ENCODE measurements at places on chromosomes 11 and 22. TPM values are rescaled to one million over a fixed set of nuclear protein-coding genes. Genes with fewer than 3 reads are reported as not detected.

The ADM gene
- total RNA-seq: 130 TPM

The SRRD gene
- 11.0 TPM for total RNA-seq

The MYO7A gene
- total RNA-seq: 9.1 TPM

The WT1 gene
- total RNA-seq: 32.7 TPM

The LIF gene
- total RNA-seq: 0.49 TPM

The CCDC81 gene
- total RNA-seq: not detected

The TRIM68 gene
- total RNA-seq: 9.6 TPM

The ZNF74 gene
- total RNA-seq: 11.0 TPM

The DGCR6L gene
- total RNA-seq: 39.8 TPM

GRCh38 chr22:47286590-47286989 is 524.1 kb downstream of the TBC1D22A start:
- H3K4me3 ChIP-seq: no peak overlapping the region
- no peaks in the 10 kb centered on the region for H3K36me3 ChIP-seq
- H3K27me3 ChIP-seq: no peaks in the 10 kb centered on the region

GRCh38 chr22:19884161-19884953 is 29.7 kb upstream of the GNB1L start:
- H3K4me3 ChIP-seq: no peak overlapping the region
- no peak for DNase-seq
- H3K36me3 ChIP-seq: no peaks in the 10 kb centered on the region
- H3K4me1 ChIP-seq: peaks cover 39% of the 10 kb centered on the region
- H3K27ac ChIP-seq: no peak overlapping the region
- no peaks in the 10 kb centered on the region for H3K27me3 ChIP-seq

GRCh38 chr11:36501236-36501635 is 8.8 kb downstream of the TRAF6 start:
- H3K27ac ChIP-seq: no peak overlapping the region
- peaks cover 45% of the 10 kb centered on the region for H3K4me1 ChIP-seq

DNA sequence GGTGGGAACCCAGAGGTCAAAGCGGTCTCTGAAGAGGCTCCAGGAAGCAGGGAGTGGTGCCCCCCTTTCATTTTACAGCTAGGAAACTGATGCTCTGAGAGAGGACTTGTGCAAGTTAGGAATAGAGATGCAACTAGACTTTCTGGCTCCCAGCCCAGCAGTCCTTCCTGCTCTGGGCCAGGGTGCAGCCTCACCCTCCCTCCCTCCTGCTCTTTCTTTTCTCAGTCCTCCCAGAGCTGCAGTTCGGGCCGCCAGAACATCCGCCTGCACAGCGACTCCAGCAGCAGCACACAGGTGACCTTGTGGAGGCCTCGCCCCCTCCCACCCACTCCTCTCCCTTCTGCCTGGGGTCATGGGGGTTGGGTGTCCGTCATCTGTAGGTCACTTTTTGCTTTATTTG is 51.5 kb downstream of the LHFPL7 start:
- no peaks in the 10 kb centered on the region for H3K27me3 ChIP-seq
- H3K36me3 ChIP-seq: peaks cover 5% of the 10 kb centered on the region
- H3K4me3 ChIP-seq: no peak overlapping the region

GRCh38 chr22:30542811-30543188 is 3.7 kb downstream of the SEC14L6 start:
- no peaks in the 10 kb centered on the region for H3K36me3 ChIP-seq
- peaks cover 15% of the 10 kb centered on the region for H3K4me1 ChIP-seq
- H3K27ac ChIP-seq: no peak overlapping the region
- H3K27me3 ChIP-seq: peaks cover 7% of the 10 kb centered on the region
- DNase-seq: no peak

DNA sequence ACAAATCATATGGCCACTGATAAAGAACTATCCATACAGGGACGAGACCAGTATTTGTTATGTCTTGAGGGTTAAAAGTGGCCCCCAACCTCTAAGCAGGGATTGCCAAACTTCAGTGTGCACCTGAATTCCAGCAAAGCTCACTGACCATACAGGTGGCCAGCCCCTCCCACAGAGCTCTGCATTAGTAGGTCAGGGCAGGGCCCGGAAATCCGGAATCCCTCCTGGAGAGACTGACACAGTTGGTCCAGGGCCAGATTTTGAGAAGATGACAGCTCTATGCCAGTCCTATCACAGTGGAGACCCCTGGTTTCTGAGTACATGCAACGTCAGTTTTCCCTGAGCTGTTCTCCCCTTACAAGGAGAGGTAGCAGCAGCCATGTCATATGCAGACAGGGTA is 20.8 kb downstream of the VPS37C start:
- no peak overlapping the region for H3K27ac ChIP-seq
- no peaks in the 10 kb centered on the region for H3K27me3 ChIP-seq
- H3K36me3 ChIP-seq: no peaks in the 10 kb centered on the region
- peaks cover 30% of the 10 kb centered on the region for H3K4me1 ChIP-seq
- H3K4me3 ChIP-seq: no peak overlapping the region
- no peak for DNase-seq

DNA sequence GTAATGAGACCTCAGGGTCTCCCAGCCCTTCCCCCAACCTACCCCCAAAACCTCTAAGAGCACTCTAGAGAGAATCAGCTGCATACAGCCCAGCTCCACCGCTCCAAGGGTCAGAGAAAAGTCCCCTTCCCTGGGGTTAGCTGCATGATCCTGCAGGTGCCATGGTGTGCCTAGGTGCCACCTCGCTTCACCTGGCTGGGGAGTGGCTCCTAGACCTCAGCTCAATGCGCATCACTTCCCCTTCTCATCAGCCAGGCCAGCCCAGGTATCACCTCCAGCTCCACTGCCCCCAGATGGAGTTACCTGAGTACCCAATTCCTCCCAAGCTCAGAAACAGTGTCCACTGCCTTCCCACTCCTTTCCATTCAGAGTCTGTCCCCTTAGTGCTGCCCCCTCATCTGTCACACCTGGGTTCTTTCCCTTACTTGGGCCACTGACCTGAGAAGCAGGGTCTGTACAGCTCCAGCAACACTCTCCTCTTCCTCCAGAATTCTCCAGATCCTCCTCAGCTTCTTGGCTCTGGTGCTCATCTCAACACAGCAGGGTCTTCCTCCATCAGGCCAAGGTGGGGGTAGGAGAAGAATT is 1.3 kb downstream of the STARD10 start:
- peak overlapping the region; percentile 92 for H3K27ac ChIP-seq

DNA sequence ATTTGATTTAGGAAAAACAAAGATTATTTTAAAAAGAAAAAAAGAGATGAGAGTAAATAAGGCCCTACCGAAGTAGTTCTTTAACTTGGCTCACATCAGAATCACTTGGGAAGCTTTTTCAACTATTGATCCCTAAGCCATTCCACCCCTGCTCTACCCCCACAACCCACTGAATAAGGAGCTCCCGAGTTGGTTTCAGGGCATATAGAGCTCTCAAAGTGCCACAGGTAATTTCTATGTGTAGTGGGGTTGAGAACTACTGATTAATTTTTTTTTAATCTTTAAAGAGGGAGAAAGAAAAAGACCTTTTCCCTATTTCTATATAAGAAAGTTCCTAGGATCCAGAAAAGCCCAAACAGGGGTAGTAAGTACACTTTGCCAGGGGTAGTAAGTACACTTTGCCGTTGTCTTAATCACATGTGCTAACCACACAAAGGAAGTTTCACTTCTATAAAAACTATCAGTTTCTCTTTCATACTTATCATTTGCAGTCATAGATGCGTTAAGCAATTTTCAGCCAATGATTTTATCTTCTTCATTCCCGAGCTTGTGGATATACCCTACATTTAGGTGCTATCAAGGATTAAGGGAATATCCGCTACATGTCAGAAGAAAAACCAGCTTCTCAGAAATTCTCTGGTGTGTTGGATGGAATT is 108.4 kb upstream of the ZC3H12C start:
- no peak overlapping the region for H3K27ac ChIP-seq
- no peak overlapping the region for H3K4me3 ChIP-seq
- DNase-seq: no peak
- no peaks in the 10 kb centered on the region for H3K27me3 ChIP-seq
- no peaks in the 10 kb centered on the region for H3K4me1 ChIP-seq

GRCh38 chr11:116793772-116794097 is 2.1 kb upstream of the APOA5 start:
- no peaks in the 10 kb centered on the region for H3K27me3 ChIP-seq
- no peak for DNase-seq
- no peak overlapping the region for H3K4me3 ChIP-seq
- peaks cover 5% of the 10 kb centered on the region for H3K4me1 ChIP-seq

DNA sequence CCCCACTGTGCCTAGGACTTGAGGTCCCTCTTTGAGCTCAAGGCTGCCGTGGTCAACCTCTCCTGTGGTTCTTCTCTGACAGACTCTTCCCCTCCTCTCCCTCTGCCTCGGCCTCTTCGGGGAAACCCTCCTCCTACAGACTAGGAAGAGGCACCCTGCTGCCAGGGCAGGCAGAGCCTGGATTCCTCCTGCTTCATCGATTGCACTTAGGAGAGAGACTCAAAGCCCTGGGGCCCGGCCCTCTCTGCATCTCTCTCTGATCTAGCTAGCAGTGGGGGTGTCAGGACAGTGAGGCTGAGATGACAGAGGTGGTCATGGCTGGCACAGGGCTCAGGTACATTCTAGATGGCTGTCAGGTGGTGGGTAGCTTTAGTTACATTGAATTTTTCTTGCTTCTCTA is 63.6 kb upstream of the EMID1 start:
- no peak overlapping the region for H3K27ac ChIP-seq
- H3K27me3 ChIP-seq: no peaks in the 10 kb centered on the region
- H3K4me3 ChIP-seq: no peak overlapping the region
- DNase-seq: peak; percentile 76

GRCh38 chr22:40329466-40329865 is 16.8 kb upstream of the ADSL start:
- H3K27ac ChIP-seq: no peak overlapping the region
- H3K4me3 ChIP-seq: no peak overlapping the region
- H3K36me3 ChIP-seq: peaks cover 13% of the 10 kb centered on the region
- no peaks in the 10 kb centered on the region for H3K27me3 ChIP-seq
- peaks cover 11% of the 10 kb centered on the region for H3K4me1 ChIP-seq

GRCh38 chr11:116215471-116216113 is 557.2 kb downstream of the BUD13 start:
- no peak overlapping the region for H3K27ac ChIP-seq
- no peak for DNase-seq
- no peaks in the 10 kb centered on the region for H3K4me1 ChIP-seq
- no peak overlapping the region for H3K4me3 ChIP-seq

DNA sequence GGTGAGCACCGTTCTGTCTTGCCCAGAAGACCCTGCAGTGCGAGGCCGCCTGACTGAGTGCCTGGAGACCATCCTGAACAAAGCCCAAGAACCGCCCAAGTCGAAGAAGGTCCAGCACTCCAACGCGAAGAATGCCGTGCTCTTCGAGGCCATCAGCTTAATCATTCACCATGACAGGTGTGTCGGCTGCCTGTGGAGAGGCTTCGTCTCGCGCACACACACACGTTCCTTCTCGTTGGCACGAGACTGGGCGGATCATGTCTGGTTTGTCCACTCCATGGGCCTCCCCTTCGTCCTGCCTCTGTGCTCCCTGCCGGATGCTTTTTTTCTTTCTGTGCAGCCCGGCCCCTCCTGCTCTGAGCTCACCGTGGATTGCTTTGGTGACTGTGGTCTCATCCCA is 51.1 kb downstream of the MUC6 start:
- no peak for DNase-seq
- H3K4me3 ChIP-seq: no peak overlapping the region
- no peaks in the 10 kb centered on the region for H3K27me3 ChIP-seq
- no peaks in the 10 kb centered on the region for H3K36me3 ChIP-seq
- H3K27ac ChIP-seq: no peak overlapping the region

DNA sequence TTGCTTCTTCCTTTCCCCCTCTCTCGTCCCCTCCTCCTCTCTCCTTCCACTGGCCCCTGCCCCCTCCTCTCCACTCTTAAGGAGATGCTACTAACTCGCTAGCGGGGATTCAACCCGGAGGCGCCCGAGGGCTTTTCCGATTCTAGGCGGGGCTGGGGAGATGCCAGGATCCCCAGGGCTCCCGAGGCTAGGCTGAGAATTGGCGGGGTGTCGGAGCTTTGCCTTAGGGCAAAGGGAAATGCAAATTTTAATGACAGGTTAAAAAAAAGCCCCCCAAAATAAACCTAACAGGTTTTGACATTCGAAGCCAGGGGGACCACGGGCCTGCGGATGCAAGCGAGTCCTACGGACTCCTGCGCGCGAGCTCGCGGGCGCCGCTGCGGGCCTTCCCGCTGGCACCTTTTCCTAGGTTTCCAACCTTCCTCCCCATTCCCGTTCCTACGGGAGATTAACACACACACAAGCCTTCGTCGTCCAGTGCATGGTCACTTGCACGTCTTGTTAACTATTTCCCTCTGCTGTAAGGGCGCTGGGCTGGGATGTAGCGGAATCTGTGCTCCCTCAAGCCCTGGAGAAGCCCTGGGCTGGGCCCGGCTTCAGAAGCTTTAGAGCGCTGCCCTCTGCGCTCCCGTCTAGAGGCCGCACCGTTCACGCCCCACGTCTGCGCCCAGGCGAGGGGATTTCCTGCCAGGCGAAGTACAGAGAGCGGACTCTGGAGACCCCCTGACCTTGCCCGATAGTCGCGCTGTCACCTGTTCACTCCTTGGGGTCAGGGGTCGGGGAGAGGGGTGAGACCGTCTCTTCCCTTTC is 729 bp upstream of the ALX4 start:
- no peaks in the 10 kb centered on the region for H3K36me3 ChIP-seq
- no peak for DNase-seq
- no peak overlapping the region for H3K4me3 ChIP-seq
- H3K27ac ChIP-seq: no peak overlapping the region
- peaks cover 13% of the 10 kb centered on the region for H3K27me3 ChIP-seq

- H3K4me3 ChIP-seq: no peak overlapping the region
- peak; percentile 29 for DNase-seq
- no peaks in the 10 kb centered on the region for H3K27me3 ChIP-seq
- H3K4me1 ChIP-seq: peaks cover 25% of the 10 kb centered on the region
- peaks cover 7% of the 10 kb centered on the region for H3K36me3 ChIP-seq
These were observed 34.6 kb downstream of the EHF start for GRCh38 chr11:34655335-34656008.

DNA sequence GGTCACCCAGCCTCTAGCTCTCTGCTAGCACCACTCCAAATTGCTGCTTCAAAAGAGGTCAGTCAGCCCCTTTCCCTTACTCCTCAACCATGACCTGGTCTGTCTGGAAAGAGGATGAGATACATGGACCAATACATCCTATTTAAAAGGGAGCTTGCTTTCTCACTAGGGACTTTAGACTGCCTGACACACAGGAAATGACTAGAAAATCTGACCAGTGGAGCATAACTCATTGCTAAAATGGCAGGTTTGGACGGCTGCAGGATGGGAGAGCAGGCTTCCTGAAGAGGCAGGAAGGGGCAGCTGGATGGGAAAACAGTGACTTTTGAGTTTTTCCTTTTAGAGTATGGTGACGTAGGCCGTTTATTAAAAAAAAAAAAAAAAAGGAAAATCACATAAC is 25.3 kb downstream of the STIM1 start:
- no peaks in the 10 kb centered on the region for H3K27me3 ChIP-seq
- peaks cover 53% of the 10 kb centered on the region for H3K4me1 ChIP-seq
- no peaks in the 10 kb centered on the region for H3K36me3 ChIP-seq
- DNase-seq: no peak
